Fibroblast of skin of scalp (primary cell): ENCODE measurements at places on chromosomes 5 and 9.
A peak's percentile ranks its signal among the peaks of the same experiment; 100 is the strongest.

- DNase-seq, result peak; percentile 22
These were observed 4.9 kb downstream of the NADK2 start for GRCh38 chr5:36236801-36237200.

GRCh38 chr5:150411245-150411979 lies 1.3 kb downstream of the CD74 start:
- no peak for DNase-seq

DNA sequence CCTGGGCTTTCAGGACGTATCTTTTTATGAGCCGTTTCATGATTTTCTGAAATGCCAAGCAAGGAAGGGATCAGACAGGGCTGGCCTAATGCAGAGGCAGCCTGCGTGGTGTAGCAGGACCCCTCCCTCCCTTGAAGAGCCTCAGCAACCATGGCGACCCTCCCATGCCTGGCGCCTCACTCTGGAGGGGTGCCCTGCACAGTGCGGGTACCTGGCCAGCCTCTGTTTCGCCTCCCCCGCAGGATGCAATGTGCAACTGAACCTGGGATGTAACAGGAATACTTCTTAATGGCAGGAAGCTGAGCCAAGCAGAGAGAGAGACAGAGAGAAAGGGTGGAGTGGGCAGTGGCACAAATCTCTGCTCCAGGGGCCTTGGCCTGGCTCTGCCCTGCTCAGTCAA lies 23.3 kb upstream of the SMIM32 start:
- no peak for DNase-seq

DNA sequence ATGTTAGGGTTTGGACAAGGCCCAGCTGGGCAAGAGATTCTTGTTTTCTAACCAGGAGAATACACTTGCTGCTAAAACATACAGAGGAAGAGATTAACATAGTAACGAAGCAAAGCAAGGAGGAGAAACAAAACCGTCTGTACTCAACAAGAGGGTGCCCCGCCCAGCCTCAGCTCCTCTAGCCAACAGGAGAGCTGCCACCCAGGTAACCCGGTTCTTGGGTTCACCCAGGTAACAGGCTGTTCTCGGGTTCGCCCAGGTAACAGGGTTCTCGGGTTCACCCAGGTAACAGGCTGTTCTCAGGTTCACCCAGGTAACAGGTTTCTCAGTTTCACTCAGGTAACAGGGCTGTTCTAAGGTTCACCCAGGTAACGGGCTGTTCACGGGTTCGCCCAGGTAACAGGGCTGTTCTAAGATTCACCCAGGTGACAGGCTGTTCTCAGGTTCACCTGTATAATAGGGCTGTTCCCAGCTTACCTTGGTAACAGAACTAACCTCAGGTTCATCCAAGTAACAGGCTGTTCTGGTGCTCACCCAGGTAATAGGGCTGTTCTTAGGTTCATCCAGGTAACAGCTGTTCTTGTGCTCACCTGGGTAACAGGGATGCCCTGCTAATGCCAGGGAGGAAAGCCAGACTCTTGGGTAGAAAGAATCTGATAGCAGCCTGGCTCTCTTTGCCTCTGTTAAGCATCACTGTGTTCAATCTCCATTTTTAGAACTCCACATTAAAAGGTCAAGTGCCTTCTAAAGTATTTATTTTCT lies 271.6 kb downstream of the SYK start:
- DNase-seq, result no peak

DNA sequence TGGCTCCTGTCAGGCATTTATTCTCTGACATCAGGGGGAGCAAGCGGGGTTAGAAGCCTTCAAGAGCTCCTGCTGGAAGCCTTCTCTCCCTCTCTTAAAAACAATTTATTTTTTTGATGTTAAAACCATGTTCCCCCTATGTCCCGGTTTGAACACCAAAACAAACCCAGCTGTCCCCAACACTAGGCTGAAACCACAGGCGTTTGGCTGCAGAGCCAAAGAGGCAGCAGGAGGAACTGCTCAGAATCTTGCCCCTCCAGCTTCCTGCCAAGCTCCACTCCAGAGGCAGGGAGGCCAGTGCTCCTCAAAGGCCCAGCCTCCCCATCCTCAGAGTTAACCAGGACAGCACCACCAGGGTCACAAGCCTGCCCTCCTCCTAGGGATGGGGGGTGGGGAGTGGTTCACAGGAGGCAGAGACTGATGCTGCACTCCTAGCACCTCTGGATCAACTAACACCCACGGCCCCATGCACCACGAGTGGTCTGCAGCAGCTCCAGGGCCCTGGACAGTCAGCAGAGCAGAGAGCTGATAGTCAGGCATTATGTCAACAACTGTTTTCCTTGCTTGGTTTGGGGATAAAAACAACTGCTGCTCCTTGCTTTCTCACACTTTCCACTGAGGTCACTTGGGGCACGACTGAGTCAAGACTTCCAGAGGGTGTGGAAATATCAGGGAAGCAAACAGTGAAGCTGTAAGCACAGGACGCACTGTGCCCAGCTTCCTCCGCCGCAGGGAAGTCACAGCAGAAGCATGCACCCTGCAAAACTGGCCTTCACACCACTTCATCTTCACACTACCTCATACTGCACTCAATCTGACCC lies 96.5 kb upstream of the ADRA1B start:
- DNase-seq, result no peak

GRCh38 chr9:38009035-38009501 lies 60.0 kb downstream of the SHB start:
- no peak for DNase-seq

DNA sequence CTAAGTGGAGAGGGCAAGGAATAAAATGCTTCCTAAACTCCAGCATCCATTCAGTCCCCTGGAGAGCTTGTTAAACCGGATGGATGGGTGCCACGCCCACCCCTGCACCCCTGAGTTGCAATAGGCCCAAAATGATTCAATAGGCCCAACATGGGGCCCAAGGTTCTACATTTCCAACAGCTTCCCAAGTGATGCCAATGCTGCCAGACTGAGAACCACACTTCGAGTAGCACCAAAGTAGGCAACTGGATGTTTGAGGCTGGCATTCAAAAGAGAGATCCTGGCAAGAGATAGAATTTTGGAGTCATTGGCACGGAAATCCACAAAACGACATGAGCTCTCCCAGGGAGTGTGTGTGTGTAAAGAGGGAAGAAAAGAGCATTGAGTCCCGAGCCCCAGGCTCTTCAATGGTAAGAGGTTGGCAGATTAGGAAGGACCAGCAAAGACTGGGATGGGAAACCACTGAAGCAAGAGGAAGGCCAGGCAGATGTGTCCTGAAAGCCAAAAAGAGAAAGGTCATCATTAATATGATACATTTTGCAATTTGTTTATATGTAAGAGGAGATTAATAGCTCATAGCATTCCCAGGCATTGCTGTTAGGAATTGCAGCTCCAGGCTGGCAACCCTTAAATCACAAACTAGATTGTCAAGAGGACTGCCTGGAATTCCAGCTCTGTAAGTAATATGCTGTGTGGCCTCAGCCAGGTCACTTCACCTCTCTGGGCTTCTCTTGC lies 130.6 kb downstream of the KCNIP1 start:
- no peak for DNase-seq

DNA sequence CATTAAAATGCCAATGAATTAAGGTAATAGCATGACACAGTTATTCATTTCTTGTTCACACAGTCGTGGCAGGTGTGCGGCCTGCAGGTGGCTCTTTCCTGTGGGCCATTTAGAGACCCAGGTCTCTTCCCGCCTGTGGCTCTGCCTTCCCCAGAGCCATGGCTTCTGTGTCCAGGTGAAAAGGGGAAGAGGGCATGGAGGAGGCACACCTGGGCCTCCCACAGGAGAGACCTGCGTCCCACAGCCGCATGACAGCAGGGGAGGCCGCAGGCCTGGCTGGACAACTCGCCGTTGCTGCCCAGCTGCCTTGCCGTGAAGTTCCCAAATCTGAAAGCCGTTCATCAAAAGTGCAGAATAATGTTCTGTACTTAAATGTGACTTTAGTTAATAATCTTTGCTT lies 14.4 kb upstream of the PLEKHG4B start:
- no peak for DNase-seq

DNA sequence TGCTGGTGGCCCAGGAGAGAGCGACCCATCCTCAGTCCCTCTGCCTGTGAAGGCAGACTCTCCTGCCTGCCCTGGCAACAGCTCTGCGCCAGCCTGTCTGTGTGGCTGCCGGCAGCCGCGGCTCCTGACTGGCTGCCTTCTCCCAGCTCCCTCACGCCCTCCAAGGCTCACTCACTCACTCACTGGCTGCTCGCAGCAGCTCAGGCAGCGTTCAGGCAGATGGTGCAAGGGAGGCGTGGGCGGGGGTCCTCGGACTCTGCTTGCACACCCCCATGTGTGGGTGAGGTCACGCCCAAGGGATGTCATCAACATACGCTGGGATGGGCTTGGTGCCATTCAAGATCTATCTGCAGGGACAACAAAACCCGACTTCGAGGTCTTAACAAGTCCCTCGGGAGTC lies 66.7 kb downstream of the DAB2IP start:
- peak; percentile 41 for DNase-seq

DNA sequence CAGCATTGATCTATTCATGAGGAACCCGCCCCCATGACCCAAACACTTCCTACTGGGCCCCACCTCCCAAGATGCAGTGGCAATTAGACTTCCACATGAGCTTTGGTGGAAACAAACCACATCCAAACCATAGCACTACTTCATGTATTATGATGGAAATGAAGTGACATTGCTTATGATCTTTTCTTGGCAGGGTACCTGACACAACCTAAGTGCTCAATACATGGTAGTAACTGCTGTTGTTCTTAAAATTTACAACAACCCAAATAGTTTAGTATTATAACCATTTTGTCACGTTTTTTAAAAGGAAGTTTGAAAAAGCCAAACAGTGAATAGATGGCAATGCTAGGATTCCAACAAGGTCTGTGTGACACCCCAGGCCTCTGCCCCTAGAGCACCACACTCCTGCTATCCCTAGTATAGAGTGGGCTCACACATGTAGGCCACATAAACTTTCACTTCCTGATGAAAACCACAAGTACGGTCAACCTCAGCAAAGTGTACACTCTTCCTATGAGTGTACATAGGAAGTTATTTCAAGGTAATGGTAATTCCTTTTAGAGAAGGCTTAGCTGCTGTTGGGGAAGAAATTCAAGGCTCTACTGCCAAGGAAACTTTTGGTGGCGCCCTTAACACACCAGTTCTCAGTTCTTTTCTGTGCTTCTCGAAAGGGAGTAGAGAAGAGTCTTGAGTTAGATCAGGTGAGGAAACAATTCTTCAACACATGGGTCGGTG lies 97.6 kb downstream of the ARSB start:
- DNase-seq, result no peak

GRCh38 chr9:130030651-130031127 lies 12.3 kb downstream of the FNBP1 start:
- peak; percentile 37 for DNase-seq

DNA sequence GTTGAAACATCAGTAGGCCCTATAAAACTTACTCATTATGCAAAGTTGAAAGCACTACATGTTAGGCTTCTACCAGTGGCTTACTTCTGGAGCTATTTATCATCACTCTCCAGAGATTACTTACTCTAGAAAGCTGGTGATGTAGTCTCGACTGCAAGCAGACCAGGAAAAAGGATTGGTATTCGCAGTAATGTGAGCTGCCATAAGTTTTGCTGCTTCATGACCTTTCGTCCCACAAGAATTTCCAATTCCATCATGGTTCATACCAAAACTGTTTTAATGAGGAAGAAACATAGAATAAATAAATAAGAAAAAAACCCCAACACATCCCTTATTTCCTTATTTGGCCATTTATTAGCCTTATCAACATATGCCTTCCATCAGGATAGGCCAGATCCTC lies 181.9 kb downstream of the ADAMTS6 start:
- DNase-seq, result peak; percentile 89

- no peak for DNase-seq
These were observed 328.7 kb downstream of the NSG2 start for GRCh38 chr5:174374206-174374605.

DNA sequence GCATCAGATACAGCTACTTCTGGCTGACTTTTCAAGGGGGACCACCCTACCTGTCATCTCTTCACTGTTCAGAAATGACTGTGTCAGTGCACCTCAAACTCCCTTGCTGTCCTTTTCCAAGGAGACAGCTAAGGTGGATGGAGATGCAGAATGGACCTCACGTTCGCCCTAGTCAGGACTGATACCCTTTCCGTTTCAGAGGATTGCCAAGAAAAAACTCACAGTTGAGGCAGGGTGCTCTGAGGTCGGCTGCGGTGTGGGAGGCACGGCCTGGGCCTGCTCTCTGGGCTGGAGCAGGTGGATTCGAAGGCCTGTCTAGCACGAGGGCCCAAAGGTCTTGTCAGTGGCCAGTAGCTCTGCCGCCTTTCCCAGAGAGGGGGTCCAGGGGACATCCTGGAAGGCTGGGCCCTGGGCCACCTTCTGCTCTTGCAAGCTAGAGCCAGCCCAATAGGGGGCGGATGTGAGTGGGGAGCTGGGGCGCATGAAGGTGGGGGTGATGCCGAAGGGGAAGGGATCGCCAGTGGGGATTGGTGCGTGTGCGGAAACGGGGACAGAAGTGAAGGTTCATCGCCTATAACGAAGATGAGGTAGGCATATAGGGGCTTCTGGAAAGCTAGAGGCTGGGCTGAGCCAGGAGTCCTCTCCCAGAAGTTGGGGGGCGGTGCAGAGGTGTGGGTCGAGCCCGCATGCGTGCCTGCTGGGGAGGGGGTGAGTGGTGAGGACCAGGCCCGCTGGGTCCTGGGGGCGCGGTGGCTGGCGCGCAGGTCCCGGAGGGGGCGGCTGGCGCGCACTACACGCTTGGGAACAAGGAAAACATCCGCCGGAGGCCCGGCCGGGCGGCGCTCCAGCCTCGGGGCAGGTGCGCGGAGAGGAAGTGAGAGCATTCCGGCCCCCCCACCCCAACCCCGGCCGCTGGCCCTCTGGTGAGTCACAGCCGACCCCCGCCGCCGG lies 2.5 kb upstream of the MSMP start:
- DNase-seq, result no peak

GRCh38 chr9:38103340-38103739 lies 34.3 kb upstream of the SHB start:
- no peak for DNase-seq

DNA sequence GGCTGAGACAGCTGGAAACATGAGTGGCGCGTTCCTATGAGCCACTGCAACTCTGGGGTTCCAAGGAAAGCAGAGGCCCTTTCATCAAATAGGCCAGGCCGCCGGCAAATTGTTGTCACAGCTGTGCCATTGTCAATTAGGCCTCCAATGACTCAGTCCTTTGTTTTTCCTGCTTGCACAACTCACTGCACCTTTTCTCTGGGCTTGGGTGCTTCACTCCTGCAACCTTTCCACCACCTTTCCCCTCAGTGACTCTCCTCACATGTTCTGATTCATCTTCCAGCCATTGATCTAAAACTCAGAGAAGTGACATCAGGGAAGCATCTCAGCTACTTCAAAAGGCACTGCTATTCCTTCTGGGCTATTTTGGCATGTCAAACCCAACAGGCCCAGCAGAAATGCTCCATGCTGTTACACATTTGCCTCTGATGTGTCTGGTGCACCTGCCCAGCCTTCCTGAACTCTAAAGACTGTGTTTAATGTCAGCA lies 653.7 kb downstream of the NR2F1-AS1 start:
- DNase-seq, result no peak
